ENCODE measurements at places on chromosomes 1 and 21.
A peak's percentile ranks its signal among the peaks of the same experiment; 100 is the strongest.

DNA sequence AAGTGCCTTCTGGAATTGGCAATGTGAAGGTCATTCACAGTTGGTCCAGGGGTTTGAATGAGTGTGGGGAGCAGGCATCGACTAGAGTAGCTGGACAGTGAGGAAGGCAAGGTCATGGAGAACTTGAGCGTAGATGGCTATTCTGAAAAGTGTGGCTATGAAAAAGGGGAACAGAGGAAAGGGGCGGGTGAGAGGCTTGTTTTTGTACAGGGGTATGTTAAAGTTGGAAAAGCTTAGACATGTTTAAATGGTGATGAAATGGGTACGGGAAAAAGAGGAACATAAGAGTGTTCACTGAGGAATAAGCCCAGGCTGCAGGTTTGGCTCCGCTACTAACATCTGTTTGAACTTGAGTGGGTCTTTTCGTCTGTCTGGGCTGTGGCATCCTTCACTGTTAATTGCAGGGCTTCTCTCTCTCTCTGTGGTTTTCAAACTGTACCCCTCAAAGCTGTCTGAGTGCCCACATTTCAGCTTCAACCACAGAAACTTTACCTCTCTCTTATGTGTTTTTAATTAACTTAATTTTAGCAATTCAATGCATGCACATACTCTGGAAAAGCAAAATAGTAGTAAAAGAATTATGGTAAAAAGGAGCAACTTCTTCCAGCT lies 70.8 kb upstream of the COA6 start:
- DNase-seq = no peak

GRCh38 chr1:199160521-199161318 lies 521.9 kb downstream of the PTPRC start:
- no peak for DNase-seq

DNA sequence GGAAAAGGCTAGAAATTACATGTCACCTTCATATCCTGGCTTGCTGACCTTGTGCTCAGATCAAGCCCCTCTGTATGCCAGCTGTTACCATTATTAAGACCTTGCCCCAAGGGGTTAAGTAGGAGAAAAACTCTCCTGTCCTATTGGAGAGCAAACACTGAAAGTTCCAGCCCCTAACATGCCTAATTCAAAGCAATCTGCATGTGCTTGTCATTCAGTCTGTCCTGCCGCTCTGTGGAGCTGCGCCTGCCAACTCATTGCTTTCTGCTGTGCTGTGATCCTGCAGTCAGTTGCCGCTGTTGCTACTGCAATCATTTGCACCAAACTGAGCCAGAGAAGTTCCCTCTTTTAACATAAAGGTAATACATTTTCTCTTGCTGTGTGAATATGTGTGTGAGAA lies 113.4 kb downstream of the DISP1 start:
- peak; percentile 40 for DNase-seq

GRCh38 chr1:110210604-110211495 lies 736 bp downstream of the KCNC4 start:
- no peak for DNase-seq

GRCh38 chr1:209840611-209841010 lies 12.8 kb downstream of the UTP25 start:
- DNase-seq = no peak

GRCh38 chr1:40404670-40405462 lies 31.3 kb downstream of the SMAP2 start:
- DNase-seq = no peak
